NCI-H2029 (cell line): ENCODE measurements at places on chromosomes 7 and 10.

DNA sequence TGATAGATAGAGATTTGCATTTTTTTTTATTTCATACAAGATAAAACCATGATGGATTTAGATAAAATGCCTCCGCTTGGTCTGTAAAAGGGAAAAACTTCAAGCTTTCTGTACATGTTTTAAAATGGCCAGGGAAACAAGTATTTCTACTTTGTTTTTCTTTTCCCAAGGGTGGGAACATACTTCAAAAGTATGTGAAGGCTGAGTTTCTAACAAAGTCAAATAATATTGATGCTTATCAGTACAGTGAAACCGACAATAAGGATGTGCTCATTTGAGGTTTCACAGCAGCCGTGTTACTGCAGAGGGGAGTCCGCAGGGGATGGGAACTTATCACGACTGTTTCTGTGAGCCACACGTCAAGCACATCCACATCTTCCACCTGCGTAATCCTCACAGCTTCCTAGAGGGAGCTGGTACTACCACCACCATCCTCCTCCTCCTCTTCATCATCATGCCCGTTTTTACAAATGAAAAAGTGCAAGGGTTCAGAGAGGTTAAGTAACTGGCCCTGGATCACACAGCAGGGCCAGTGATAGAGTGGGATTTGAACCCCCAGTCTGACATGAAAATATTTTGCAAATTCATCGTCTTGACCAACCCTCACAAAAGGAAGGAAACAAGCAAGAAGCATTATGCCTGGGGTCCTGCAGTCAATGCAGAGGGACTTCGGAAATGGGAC is 94.3 kb downstream of the GPR26 start:
- no peak for DNase-seq

DNA sequence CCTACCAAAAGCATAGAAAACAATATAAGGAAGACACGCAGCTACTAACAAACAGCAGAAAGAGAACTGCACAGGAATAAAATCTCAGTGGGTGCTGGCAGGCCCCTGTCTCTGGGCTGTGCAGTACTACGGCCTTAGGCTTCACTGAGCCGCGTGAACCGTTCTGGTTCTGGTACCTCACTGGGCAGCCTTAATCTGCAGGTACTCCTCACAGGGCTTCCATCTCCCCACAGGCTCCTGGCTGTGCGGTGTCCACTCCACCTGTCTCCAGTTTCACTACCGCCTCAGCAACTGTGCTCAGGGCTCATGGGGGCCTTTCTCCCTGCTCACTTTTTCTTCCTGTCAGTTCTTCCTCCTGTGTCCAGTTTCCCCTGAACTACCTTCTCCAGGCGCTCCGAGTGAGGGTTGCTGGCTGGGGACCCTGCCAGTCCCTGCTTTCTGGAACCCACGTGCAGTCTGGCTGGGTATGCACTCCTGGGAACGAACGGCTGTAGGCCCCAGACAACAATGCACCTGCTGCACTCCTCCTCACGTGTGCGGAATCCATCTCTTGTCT is 75.7 kb downstream of the VIPR2 start:
- no peak for DNase-seq

- DNase-seq, result no peak
Measured at GRCh38 chr10:17687117-17687831, 43.3 kb downstream of the STAM start.

DNA sequence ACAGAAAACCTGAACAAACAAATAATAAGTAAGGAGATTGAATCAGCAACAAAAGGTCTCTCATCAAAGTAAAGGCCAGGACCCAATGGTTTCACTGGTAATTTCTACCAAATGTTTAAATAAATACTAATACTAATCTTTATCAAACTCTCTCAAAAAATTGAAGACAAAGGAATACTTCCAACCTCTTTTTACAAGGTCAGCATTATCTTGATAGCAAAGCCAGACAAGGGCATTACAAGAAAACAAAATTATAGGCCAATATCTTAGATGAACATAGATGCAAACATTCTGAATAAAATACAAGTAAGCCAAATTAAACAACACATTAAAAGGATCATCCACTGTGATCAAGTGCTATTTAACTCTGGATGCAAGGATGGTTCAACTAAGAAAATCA is 239.8 kb upstream of the TMEM72 start:
- DNase-seq, result no peak

DNA sequence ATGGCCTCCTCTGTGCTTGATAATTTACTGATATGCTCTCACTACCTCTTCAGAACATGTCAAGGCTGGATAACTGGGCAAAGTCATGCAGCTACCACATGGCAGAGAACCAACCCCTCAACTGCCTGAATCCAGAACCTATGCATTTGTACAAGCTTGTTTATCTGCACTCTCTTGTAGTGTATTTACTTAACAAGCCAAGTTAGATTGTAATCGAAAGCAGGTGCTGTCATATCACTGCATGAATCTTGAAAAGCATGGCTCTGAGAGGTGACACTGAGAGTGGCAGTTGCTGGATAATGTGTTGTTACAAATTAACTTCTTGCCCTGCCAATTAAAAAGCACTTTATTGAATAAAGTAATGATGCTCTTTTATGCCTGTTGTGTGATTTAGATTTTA is 588.6 kb downstream of the NRG3 start:
- no peak for DNase-seq

- DNase-seq, result no peak
Measured at GRCh38 chr7:84207615-84208014, 13.0 kb upstream of the SEMA3A start.

GRCh38 chr10:77566914-77567566 is 70.6 kb downstream of the KCNMA1 start:
- no peak for DNase-seq

DNA sequence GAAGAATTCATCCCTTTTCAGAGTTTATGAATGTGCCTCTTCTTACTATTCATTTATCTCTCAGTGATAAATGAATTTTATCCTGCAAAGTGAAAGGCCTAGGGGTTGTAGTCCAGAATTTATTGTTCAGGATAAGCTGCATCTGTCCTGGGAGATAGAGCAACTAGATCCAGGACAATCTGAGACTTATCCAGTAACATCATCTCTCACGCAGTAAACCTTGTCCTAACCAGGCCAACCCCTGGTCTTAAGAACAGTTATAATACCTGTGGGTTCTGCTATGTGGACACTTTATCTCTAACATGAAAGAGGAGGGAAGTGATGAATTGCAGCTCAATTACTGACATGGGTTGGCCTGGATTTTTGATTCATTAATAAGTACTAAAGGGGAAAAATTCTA is 287.6 kb downstream of the BMPER start:
- DNase-seq, result no peak

DNA sequence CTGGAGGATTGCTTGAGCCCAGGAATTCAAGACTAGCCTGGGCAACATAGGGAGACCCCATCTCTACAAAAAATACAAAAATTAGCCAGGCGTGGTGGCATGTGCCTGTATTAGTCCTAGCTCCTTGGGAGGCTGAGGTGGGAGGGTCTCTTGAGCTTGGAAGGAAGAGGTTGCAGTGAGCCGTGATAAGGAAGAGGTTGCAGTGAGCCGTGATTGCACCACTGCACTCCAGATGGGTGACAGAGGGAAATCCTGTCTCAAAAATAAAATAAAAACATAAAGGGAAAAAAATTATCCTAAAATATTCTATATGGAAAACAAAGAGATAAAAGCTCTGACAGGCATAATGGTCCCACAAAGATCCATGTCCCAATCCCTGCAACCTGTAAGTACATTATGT is 87.9 kb upstream of the KAT6B start:
- no peak for DNase-seq

- no peak for DNase-seq
Measured at GRCh38 chr7:106736508-106737201, 75.7 kb upstream of the CCDC71L start.

GRCh38 chr10:36476399-36476798 is 649.0 kb upstream of the ANKRD30A start:
- DNase-seq, result no peak

DNA sequence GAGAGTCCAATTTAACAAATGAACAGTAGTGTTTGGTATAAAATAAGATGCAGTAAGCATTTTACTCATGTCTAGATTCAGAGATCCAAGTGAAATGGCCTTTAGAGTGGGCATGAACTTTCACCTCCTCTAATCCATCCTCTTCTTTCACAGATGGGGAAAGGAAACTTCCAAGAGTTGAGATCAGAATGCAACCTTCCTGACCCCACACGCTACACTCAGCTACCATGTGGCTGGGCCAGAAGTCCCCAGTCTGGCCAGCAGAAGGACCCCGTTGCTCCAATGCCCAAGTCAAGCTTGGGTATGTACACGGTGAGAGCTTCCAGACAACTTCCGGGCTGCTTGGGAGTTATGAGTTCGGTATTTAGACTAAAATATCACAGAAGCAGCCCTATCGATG is 228.0 kb downstream of the ELMO1 start:
- DNase-seq, result no peak

DNA sequence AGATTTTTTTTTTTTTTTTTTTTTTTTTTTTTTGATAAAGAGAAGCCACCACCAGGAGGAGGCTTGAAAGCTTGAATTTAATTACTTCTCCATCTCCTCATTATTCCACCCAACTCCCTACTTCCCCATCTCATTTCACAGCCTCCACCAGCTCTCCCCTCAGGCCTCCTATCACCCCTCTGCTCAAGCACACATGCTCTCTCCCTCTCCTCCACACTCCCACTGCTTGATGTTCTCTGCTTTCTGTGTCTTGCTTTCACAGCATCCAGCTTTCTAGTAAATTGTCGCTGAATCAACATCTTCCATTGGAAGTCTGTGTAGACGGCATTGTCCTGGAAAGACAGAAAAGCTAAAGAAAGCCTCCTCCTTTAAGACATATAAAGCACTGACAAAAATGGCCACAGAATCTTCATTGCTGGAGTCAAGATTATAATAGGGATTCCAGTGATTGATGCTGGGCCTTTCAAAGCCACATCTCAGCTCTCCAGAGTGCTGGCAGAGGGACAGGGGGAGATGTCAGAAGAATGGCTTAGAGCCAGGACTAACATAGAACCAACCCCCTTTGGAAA is 58.3 kb downstream of the DOCK4 start:
- DNase-seq, result peak; percentile 55

DNA sequence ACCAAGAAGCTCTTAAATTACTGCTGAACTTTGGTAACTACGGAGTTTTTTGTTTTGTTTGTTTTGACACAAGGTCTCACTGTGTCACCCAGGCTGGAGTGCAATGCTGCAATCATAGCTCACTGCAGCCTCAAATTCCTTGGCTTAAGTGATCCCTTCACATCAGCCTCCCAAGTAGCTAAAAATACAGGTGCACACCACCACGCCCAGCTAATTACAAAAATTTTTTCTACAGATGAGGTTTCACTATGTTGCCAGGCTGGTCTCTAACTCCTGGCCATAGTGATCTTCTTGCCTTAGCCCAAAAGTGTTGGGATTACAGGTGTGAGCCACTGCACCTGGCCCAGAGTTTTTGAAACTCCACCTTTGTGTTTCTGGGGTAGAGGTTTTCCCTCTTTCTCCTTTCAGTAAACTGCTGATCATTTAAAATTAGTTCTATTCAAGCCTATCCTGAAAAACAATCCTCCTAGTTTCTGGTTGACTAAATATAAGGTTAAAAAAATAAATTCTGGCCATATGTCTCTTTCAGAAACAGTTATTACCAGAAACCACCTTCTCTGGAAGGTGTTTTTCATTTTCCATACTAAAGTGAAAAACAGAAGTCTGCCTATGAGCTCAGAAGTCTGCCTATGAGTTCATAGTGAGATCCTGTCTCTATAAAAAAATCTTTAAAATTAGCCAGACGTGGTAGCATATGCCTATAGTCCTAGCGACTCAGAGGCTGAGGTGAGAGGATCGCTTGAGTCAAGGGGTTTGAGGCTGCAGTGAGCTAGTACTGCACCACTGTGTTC is 63.9 kb downstream of the VOPP1 start:
- no peak for DNase-seq

GRCh38 chr10:121076776-121077715 is 225.9 kb downstream of the WDR11 start:
- no peak for DNase-seq

DNA sequence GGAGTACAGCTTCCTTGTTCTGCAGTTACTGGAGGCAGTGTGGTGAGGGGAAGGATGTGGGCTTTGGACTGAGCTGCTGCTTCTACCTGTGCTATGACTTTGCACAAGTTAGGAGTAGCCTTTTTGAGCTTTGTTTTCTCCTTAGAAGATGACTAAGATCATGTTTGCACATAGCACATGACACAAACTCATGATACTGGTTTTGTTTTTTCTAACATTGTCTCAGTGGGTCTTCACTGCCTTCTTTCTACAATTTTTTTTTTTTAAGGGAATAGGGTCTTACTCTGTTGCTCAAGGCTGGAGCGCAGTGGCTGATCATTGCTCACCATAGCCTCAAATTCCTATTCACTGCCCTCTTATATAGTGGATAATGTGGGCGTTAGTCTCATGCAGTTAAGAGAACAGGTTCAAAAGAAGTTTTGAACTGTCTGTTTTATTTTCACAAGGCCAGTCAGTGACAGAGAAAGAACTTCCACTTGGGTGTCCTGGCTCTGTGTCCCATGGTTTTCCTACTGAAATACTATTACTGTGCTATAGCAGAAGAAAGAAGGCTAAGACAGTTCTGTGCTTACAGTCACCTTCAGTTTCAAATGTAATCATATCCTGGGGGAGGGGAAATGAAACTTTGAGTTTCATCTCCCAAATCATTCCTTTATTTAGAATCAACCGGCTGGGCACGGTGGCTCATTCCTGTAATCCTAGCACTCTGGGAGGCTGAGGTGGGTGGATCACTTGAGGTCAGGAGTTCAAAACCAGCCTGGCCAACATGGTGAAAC is 72.0 kb downstream of the KAT6B start:
- DNase-seq, result no peak

DNA sequence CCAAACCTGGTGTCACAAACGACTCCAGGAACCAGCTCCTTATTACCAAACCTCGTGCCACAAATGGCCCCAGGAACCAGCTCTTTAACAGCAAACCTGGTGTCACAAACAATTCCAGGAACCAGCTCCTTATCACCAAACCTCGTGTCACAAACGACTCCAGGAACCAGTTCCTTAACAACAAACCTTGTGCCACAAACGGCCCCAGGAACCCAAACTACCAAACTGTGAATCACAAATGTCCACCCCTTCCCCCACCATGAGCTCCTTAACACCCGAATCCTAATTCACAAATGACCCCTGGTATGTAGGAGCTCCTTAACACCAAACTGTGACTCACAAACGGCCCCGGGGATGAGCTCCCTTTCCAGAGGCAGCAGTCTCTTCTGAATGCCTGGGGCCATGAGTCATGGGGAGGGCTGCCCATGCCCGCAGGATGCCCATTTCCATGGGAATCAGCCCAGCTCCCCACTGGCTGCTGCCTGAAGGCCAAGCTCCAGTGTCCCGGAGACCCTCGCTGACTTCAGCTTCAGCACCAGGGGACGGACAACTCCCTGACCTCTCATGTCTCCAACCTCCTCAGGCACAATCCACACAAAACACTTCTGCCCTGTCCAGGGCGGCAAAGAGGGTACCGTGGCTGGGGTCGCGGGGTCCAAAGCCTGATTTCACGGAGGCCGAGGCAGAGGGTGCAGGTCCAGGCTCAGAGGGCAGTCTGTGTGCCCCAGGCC is 213.1 kb downstream of the ELFN1 start:
- no peak for DNase-seq
